ENCODE measurements at places on chromosomes 5 and 9.

DNA sequence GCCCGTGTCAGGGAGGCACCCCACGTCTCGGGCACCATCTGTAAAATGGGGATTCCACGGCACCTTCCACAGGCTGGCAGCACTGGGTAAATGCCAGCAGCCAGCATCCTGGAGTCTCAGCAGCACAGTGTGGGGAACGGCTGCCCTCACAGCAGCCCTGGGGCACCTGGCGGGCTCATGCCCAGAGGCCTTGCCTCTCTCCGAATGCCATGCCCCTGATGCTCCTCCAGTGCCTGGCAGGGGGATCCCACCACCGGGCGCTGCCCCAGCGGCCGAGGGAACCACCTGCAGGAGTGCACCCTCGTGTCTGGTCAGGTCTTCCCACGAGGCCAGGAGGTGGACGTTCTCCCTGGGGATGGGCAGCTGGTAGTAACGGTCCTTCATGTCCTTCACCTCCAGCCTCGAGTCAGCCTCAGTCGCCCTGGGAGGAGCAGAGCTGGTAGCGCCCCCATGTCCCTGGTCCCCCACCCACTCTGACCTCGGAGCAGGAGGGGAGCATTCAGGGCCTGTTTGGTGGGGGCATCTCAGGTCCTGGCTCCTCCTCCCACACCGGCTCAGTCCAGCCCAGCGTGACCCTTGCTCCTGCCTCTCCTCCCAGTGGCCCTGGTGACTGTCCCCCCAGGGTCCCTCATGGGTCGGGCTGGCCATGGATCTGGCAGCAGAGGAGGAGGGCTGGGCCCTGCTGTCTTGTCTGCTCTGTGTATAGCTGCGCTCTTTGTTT lies 49.9 kb upstream of the NRARP start:
- DNase-seq: no peak

DNA sequence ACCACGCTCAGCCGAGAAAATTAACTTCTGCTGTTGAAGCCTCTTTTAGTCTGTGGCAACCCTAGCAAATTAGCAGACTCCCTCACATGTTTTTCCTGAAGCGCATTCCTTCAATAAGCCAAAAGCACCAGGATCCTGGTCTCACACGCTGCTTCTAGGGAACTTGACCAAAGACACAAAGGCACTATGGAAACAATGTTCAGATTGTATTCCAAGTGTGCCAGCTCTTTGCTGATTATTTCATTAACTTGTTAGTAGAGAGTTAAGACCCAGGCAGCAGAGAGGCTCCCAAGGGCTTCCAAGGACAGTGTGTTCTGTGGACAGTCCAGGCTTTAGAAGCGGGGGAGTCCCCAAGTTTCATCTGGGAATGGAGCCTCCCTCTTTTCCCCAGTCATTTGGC lies 94.4 kb upstream of the BASP1 start:
- DNase-seq: no peak

DNA sequence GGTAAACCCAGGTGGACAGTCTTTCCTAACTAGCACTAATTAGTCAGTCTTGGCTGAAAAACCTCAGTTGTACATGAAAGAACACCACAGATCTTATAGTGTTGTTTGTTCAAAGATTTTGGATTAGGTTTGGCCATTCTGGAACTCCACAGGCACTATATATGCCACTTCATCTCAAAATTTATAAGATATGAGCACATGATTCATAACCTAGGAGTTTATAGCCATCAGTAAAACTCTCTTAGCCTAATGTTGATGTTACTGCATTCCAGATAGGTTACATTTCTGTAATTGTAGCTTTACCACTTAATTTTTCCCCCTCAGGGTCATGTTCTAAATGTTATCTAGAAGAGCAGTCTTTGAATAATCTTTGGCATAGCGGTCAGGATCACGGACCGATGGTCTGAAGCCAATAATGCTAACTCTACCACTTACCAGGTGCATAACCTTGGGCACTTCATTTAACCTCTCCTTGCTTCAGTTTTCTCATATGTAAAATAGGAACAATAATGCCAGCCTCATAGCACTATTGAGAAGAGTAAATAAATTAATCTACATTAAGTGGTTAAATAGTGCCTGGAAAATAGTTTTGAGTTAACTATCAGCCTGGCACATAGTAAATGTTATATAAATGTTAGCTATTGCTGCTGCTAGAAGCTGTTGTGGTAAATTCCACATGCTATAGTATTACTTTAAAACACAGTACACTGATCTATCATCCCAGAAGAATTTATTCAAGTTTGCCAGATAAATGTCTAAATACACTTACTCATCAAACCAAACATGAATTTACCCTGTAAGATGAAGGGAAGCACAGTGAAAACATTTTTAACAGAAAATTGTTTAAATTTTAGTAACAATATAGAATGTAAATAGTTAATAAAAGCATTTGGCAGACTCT lies 743.9 kb downstream of the NR2F1-AS1 start:
- no peak for DNase-seq

GRCh38 chr5:141783005-141783946 lies 94.9 kb downstream of the PCDH1 start:
- DNase-seq: no peak

GRCh38 chr5:109143031-109143430 lies 266.7 kb downstream of the PJA2 start:
- no peak for DNase-seq

DNA sequence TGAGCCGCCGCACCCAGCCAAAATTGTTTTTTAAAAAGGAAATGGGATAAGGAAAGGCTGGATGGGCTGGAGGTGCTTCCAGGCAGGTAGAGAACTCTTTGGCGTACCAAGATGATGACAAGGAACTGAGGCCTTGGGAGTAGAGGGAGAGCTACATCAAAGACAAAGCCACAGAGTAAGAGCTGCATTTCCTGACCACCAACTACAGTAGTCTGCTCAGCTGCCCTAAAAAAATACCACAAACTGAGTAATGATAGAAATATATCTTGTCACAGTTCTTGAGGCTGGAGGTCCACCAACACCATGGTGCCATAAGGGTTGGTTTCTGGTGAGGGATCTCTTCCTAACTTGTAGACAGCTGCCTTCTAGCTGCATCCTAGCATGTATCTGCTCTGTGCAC lies 8.2 kb downstream of the OR1K1 start:
- peak; percentile 13 for DNase-seq

GRCh38 chr5:64176301-64176700 lies 10.7 kb downstream of the RNF180 start:
- no peak for DNase-seq

DNA sequence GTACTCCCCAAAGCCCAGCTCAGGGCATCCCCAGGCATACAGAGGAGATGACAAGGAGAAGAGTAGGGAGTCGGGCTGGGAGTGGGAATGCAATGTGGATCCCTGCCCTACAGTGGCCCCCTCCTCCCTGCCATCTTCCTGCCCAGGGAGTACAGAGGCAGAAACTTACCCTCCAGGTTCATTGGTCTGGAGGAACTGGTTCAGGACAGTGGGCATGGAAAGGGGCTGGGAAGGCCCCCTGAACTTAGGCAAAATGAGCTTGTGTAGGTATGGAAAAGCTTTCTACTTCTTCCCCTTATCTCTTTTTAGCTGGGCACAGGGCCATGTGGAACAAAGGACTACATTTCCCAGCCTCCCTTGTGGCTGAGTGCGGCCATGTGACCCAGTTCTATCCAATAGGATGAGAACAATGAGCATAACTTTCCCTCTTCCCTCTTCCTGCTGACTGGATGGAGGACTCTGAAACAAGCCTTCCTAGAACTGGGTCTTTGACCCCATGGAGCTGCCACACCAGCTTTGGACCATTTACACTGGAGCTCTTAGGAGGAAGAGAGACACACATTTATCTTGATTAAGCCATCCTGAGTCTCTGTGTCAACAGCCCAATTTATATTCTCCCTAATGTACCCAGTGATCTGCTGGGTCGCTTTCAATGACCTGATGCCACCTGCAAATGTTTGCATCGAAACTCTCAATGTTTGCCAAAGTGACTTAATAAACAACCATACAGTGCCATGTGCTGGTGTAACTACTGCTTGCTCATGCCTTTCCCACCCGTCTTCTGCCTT lies 25.0 kb upstream of the HMCN2 start:
- DNase-seq: peak; percentile 26

DNA sequence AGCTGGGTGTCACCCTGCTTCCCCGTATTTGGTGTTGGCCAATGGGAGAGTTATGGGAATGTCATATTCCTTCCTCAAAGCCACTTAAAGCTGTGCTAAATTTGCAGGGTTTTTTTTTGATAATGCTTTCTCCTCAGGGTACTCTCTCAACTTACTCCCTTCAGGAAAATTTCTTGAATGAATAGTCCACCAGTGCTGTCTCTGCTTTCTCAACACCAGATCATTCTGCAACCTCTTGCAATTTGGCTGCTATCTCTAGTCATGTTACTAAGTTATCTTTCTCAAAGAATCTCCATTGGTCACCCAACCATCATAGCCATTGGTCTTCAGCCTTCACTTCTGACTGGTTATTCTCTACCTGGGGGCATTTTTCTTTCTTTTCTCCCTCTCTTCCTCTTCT lies 13.4 kb upstream of the TNFAIP8 start:
- no peak for DNase-seq

DNA sequence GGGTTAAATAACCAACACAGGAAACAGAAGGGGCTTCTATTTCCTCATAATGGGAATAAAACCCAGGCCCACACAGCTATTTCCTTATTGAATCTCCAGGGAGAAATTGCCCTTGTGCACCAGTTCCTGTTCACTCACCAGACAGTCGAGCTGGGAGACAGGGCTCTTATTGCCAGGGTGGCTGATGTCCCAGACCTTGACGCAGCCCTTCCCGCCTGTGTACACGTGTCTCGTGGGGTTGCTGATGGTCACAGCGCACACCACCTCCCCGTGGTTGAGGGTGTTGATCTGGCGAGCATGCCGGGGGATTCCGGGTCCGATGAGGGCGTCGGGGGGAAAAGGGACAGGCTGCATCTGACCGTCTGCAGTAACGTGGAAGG lies 96.5 kb downstream of the TLE1 start:
- no peak for DNase-seq

- DNase-seq: no peak
Observed at GRCh38 chr5:145010834-145011233, 824.3 kb downstream of the PRELID2 start.

GRCh38 chr5:145162626-145163025 lies 672.5 kb downstream of the PRELID2 start:
- DNase-seq: no peak

DNA sequence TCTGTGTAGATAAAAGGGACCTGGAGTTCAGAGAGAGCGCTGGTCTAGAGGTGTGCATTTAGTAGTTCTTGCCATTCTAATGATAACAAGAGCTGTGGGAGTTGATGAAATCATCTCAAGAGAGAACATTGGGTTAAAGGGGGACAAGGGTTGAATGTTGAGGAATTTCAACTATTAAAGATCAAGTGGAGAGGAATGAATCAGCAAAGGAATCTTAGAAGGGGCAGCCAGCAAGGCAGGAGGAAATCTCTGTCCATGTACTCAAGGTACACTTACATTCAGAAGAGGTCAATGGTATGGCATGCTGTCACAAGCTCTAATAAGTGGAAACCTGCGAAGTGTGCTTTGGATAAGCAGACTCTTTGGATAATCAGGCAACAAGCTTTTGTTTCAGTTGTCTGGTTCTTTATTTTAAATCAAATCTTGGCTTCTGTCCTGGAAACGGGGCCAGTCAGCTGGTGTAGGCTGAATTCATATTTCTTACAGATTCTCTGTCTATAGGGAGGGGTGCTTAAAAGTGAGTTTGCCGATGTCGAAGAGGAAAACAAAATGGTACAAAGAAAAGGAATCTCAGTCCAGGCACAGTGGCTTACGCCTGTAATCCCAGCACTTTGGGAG lies 320.5 kb upstream of the CD180 start:
- no peak for DNase-seq

- DNase-seq: no peak
Observed at GRCh38 chr9:78831726-78832125, 534.8 kb downstream of the PSAT1 start.
